Stimulated activated CD8-positive, alpha-beta memory T cell treated with anti-CD3 and anti-CD28 coated beads, Interleukin-15, amount 100 ng/mL, for 1 hour (primary cell): ENCODE measurements at places on chromosomes 2 and 18.

DNA sequence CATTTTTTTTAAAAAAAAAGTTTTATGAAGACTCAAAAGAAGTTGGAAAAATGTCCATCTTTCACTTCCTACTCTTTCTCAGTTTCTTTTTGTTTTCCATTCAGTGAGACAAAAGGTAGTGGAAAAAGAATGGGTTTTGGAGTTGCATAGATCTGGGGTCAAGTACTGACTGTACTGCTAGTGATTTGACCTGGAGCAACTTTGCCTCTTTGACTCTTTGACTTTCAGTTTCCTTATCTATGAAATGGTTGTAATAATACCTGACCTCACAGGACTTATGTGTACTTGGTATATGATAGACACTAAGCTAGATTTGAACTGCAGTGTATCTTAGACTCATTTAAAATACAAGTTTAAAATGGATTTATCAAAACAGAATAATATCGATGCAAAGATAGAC is 3.5 kb upstream of the KCNE4 start:
- DNase-seq: no peak

- DNase-seq: no peak
Observed at GRCh38 chr18:30730915-30731314, 311.6 kb downstream of the DSC3 start.

DNA sequence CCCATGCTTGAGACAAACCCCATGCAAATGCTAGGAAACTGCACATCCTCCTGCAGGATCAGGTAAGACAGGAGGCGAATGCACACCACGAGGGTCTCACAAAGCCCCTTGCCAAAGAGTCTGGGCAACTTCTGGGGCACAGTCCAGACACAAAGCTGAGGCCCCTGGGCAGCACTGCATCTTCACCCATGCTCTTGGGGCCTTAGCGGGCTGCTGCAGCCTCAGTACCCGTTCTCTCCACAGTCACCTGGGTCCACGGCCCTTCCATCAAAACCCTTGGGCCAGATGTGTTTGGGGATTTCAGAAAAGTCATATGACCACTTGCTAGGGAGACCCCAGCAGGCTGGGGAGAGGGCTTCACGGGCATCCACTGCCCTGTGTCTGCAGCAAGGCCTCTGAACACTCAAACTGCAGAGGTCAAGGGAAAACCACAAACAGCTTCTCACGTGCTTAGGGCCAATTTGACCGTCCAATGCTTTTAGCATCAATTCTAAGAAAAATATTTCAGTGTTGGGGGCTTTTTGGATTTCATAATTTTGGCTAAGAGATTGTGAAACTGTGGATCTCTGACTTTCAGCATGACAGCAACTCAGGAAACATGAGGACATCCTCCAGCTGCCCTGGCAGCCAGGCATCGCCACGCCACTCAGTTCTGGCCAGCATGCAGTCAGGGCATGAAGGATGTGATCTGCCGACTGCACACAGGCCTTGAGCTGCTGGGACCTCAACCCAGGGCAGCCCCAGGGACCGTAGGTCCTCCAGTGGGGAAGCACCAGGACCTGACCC is 20.0 kb downstream of the PASK start:
- DNase-seq: no peak

GRCh38 chr18:48806551-48807261 is 144.1 kb downstream of the SMAD7 start:
- no peak for DNase-seq

DNA sequence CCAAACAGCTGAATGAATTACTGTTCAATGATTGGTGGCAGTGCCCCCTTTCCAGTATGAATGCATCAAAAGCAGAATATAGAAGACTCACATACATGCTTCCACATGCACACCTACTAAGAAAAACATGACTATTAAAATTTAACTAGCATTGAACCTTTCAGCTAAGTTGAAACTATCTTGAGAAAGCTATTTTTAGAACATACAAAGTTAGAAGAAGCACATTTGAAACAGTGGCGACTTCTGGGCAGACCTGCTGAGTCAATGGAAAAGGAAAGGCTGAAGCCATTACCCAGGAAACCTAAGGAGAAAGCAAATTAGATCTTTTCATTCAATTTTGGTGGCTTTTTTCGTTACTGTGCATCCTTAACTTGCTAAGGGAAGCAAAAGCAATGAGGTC is 55.9 kb downstream of the PLA2R1 start:
- DNase-seq: no peak

DNA sequence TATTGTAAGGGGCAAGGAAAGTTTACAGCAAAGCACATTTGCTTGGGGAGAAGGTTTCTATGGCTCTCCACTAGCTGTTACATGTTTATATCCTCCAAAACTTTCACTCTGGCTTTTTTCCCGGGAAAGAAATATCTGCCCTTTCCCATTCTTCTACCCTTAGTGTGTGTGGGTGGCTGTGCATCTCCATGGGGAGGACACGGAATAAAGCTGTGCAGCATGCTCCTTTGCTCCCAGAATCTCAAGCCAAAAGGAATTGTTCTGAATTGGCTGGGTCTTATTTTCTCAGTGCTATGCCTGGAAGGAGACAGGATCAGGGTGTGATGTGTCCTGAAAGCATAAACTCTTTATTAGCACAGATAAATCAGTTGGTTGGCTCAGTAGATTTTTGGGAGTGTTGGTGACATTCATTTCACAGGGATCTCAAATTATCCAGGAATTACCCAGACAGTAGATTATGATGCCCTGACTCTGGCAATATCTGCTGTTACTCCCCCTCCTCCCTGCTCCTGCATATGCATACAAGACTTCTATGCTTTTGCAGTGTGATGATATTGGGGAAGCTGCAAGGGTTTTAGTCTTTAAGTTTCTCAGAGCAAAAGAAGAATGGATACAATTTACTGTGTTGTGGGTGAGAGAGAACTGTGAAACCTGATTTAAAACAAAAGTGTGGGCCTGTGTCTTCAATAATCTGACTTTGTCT is 63.1 kb downstream of the PARD3B start:
- no peak for DNase-seq

- no peak for DNase-seq
Observed at GRCh38 chr2:203498161-203498560, 36.9 kb downstream of the RAPH1 start.

DNA sequence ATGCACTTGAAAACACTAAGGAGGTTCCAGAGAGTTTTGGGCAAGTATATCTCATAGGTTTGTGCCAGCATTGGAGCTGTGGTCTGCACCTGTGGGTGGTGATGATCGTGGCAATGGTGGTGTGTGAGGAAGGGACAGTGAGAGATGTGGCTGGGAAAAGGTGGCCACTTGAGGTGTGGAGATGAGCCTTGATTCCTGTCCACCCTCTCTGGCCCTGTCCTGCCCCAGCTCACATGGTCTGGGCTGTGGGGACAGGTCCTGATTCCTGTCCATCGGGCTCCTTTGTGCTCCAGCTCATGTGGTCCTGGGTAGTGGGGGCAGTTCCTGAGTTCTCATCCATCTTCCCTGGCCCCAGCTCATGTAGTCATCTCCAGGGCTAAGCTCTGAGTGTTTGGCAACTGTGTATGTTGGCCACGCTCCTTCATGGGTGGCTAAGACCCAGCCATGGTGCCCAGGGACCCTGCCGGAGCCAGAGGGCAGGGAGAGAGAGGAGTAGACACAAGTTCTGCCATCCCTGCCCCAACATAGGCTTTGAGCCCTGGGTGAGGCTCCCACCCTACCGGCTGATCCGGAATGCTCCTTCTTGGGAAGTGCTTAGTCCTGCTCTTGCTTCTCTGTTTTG is 294.4 kb upstream of the HDAC4 start:
- no peak for DNase-seq

- no peak for DNase-seq
Observed at GRCh38 chr2:55511508-55512124, 7.9 kb upstream of the CFAP36 start.

GRCh38 chr2:120818441-120818920 is 82.8 kb downstream of the GLI2 start:
- no peak for DNase-seq

DNA sequence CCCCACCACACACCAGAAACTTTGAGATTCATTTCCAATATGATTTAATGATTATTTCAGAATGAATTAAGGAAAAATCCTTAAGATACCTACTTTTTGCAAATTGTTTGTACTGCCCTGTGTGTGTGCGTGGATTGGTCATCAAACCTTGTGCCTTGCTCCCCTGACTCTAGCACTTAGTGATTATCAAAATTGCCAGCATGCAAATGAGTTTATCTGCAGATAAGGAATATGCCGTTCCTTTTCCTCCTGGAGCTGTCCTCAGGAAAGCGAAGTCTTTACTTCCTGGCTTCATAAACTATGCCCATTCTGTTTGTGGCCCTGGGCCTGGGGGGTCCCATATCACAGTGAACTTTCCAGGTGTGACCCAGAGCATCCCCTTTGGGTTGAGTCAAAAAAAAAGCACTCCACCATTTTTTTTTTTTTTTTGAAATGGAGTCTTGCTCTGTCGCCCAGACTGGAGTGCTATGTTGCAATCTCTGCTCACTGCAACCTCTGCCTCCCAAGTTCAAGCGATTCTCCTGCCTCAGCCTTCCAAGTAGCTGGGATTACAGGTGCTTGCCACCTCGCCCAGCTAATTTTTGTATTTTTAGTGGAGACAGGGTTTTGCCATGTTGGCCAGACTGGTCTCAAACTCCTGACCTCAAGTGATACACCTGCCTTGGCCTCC is 11.4 kb downstream of the CHMP1B start:
- no peak for DNase-seq

- DNase-seq: no peak
Observed at GRCh38 chr2:54909001-54909400, 141.2 kb downstream of the RTN4 start.

DNA sequence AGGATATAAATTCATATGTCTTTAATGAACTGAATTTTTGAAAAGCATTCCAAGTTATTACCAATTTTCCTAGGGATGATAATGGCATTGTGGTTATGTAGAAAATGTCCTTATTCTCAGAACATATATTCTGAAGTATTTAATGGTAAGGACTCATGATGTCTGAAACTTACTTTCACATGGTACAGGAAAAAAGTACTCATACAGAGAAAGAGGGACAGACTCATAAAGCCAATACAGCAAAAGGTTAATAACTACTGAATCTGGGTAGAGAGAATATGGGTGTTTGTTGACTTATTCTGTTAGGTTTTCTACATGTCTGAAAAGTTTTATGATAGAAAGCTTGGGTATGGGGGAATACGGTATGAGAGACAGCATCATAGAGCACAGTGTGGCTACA is 84.3 kb upstream of the SERTAD2 start:
- no peak for DNase-seq

- no peak for DNase-seq
Observed at GRCh38 chr2:17918789-17919188, 40.3 kb downstream of the KCNS3 start.

GRCh38 chr2:44731505-44731904 is 210.0 kb upstream of the SIX3 start:
- DNase-seq: no peak

DNA sequence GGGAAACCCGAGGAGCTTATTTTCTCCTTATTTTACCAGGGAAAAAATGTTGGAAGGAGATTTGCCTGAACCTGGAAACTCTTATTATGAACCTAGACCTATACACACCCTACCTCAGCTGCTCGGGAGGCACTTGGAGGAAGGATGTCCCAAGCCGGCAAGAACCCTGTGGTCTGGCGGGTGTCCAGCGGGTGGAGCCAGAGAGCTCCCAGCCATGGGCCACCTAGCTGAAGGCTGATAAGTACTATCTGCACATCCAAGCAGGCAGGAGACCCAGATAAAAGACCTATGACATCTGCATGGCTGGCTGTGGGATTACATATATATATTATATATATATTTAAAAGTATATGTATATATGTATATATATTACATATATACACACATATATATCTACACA is 1.1 kb upstream of the SLC14A1 start:
- peak; percentile 40 for DNase-seq

DNA sequence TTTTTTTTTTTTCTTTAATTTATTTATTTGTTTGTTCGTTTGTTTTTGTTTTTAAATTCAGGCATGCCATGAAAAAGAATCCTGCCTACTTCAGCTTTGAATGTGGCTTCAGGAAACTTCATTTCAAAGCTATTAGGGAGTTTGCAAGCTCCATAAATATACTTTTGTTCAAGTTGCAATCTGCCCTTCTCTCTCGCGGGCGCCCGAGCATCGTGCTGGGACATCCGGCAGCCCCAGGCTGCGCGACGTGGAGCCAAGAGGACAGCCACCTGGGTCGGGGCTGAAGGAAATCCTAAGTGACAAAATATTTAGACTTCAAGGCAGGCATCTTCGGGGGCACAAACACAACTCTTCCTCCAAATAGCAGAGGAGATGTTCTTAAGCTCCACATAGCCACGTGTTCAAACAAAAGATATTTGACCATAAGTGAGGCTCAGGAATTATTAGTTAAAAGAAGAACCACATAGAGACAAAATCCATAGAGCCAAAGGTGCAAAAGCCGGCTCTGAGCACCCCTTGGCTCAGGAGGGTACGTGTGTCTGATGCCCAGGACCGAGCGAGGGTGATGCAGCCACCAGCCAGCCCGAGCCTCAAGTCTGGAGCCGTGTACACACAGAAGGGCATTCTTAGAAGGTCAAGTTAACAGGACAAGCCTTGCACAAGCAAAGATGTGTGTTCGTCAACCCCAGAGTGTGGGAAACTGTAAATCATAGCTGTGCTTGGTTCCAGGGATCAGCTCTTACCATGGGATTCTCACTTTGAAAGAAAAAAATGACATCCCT is 256.5 kb upstream of the SALL3 start:
- no peak for DNase-seq

DNA sequence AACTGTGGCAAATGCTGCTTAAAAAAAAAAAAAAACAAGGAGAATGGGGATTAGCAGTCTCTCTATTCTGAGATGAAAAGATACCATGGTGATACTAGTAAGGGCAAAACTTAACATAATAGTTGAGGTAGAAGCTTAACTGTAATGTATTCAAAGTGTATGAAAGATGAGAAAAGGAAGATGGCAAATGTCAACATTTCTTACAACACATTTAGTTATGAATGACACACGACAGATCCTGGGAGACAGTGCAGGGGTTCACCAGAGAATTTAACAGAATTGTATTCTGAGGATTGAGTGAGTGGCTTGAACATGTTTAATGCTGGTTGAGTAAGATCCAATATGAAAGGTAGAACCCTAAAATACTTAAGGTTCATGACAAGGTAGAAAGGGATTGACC is 52.7 kb downstream of the CUL3 start:
- no peak for DNase-seq

- DNase-seq: no peak
Observed at GRCh38 chr2:31317396-31317795, 83.4 kb downstream of the EHD3 start.

DNA sequence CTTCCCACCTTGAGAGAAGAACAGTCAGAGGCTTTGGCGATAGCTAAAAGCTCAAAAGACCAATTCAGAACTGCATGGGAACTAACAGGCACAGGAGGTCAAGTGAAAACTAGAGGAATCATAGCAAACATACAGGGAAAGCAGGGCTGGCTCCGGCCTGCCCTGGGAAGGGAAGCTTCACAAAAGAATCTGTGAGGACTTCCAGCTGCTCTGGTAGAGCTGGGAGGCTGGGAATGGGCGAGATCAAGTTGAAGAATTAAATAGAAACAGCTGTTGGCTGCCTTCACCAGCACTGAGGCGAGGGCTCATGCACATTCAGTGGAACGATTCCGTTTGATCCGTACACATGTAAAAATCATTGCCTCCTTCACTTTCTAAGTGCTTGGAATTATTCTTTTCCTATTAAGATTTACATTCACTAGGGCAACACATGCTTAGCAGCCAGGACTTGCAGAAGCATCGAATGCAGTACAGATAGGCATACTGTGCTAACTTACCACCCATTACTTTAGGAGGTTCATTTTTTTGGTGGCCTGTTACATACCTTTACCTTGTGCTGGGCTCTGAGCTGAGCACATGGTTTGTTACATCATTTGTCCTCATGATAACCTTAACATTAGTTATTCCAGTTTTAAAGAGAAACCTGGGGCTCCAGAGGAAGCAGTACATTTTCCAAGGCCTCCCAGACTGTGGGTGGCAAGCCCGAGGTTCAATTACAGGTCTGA is 125.4 kb upstream of the RNF152 start:
- no peak for DNase-seq
